H4 (cell line): ENCODE measurements at places on chromosomes 7 and 10. TPM values are rescaled to one million over a fixed set of nuclear protein-coding genes. Genes with fewer than 3 reads are reported as not detected.

DNA sequence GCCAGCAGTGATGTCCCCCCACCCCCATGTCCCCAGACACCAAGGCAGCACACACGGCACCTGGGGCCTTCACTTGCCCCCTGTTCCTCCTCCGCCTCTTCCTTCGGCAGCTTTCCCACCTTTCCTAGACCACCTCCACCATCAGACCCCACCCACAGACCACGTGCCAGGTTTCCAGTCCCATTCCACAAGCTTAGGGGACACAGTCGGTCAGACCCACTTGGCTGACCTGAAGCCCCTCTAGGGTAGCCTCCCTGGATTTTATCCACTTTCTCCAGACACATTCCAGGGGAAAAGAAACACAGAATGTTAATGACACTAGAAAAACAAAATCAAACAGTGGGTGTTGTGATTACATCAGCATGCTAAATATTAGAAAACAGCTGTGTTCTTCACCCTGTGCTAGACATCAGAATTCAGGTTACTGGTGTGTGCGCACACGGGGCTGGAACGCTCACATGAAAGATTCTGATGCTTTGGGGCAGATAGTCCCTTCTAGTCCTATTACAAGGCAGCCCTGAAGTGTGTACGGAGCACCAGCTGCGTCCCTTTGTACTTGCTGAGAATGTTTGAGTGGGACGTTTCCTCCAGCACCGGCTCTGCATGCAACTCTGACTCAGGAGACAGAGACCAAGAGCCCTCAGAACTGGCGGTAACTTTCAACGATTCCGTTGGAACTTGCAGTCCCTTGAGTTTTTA, 75.5 kb upstream of the PPP2R2D start:
- no peak for DNase-seq

DNA sequence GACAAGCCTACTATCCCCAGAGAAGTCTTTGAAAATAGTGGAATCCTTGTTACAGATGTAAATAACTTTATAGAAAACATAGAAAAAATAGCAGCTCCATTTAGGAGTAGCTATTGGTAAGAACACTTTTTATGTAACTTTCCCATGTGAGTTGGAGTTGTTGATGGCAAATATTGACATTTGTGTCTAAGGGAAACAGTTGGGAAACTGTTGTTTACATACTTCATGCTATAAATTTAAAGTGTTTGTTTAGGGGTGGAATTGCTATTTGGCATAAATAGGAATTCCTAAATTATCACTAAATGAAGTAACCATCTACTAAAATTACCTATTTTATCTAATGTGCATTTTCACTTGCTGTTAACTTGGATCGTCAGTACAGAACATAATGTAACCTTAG, 50.7 kb downstream of the GDI2 start:
- no peak for DNase-seq

Gene GIMAP8
- total RNA-seq: not detected in 2 replicates

Gene AOAH
- total RNA-seq: 27.9 and 29.3 TPM in 2 replicates
